ENCODE measurements at places on chromosomes 1 and 21.

DNA sequence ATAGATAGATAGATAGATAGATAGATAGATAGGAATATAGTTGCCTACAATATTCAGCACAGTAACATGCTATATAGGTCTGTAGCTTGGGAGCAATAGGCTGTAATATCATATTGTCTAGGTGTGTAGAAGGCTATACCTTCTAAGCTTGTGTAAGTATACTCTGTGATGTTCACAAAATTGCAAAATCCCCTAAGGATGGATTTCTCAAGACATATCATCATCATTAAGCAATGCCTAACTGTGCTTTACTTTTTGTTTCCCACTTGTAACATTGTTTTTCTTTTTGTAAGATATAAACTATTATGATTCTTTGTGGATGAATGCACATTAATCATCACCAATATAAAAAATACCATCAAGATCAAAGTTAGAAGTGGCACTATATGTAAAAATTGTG is 1905.6 kb downstream of the NCAM2 start:
- no peak for DNase-seq

GRCh38 chr21:28832013-28832714 is 160.5 kb downstream of the LTN1 start:
- DNase-seq = no peak

DNA sequence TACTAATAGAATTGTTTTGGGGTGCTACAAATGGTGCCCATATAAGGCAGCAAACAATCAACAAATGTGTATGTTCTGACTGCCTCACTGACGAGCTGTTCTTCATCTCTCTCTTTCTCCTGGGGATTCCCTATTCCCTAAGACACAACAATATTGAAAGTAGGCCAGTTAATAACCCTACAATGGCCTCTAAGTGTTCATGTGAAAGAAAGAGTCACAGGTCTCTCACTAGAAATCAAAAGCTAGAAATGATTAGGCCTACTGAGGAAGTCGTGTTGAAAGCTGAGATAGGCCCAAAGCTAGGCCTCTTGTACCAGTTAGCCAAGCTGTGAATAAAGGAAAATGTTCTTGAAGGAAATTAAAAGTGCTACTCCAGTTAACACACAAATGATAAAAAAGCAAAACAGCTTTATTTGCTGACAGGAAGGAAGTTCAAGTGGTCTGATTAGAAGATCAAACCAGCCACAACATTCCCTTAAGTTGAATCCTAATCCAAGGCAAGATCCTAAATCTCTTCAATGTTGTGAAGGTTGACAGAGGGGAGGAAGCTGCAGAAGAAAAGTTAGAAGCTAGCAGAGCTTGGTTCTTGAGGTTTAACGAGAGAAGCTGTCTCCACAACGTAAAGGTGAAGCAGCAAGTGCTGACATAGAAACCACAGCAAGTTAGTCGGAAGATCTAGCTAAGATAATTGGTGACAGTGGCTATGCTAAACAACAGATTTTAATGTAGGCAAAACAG is 26.3 kb downstream of the ATP2B4 start:
- DNase-seq = no peak

- no peak for DNase-seq
Measured at GRCh38 chr1:194512957-194513356, 1326.5 kb upstream of the B3GALT2 start.

- DNase-seq = no peak
Measured at GRCh38 chr1:219239518-219239917, 65.8 kb downstream of the LYPLAL1 start.

DNA sequence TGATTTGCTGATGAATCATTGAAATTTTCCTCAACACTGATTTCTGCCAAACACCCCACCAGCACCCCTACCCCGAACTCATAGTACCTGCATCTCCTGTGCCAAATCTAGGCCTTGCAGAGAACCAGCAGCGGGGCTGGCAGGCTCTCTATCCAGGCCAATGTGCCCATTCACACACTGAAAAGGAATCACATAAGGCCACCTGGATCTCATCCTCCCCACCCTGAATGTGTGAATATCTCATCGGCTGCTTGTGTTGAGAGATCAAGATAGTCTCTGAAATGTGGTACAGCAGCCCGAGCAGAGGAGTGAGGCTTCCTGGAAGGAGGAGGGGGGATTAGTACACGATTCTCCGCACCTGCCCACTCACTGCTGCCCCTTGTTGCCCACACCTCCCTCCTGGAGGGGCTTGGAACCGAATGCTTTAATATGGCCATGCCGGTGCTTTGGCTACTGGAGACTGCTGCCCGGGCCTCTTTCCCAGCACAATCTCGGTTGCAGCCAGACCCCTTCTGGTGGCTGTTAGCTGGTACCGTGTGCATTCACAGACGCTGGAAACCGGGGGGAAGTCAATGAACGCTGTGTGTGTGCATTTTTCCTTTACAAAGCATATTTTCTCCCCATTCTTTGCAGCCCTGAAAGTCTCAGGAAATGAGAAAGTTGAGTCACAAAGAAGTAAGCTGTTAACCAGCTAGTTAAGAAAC is 619.5 kb downstream of the MATN1 start:
- DNase-seq = no peak
